ENCODE measurements at places on chromosomes 6 and 20.

GRCh38 chr6:143337201-143337949 lies 113.1 kb downstream of the ADAT2 start:
- DNase-seq, result no peak

- no peak for DNase-seq
Measured at GRCh38 chr6:142937986-142938385, 7.0 kb downstream of the HIVEP2 start.

DNA sequence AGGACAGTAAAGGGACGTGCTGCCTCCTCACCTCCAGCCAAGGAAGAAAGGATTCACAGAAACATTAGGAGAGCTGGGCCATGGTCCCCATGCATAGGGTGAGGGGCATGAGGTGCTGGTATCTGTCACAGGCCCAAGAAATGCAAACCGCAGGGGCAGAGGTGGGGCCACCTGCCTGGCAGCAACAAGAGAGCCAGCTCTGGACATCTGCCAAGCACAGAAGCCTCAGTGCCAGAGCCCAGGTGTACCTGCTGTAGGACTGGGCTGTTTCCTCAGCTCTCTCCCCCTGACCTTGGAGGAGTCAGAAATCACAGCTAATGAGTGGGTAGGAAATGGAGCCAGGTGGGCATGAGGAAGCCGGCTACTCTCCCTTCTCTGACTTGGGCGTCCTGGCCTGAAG lies 45.3 kb downstream of the SLC2A12 start:
- peak; percentile 43 for DNase-seq

- DNase-seq, result no peak
Measured at GRCh38 chr6:25327432-25327831, 48.3 kb downstream of the CARMIL1 start.

DNA sequence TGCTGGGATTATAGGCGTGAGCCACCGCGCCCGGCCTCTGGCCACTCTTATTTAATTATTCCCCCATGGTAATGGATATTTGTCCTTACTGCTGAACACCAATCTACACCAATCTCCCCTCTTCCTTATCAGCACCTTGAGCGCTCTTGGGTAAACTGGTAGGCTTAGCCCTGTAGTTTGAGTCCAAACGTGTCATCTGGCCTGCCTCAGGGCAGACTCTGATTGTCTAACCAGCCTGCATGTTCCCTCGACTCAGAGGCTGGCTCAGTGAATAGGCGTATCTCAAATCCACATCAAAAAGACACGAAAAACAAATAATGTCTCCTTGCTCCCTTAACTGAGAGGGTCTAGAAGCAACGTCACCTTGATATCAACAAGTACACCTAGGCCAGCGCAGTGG lies 260.9 kb downstream of the TFAP2C start:
- DNase-seq, result no peak

GRCh38 chr20:53490620-53491019 lies 103.0 kb downstream of the ZNF217 start:
- DNase-seq, result no peak

GRCh38 chr6:31401403-31401802 lies 2.0 kb upstream of the MICA start:
- DNase-seq, result no peak

GRCh38 chr6:160247457-160247883 lies 11.2 kb downstream of the SLC22A2 start:
- no peak for DNase-seq

Measured in NCI-H2171 (cell line).